ENCODE measurements at places on chromosomes 6 and 20. TPM values are rescaled to one million over a fixed set of nuclear protein-coding genes. Genes with fewer than 3 reads are reported as not detected.

Gene VSX1
- total RNA-seq = not detected

Gene SPTLC3
- total RNA-seq = 1.4 TPM

Gene ZSCAN23
- total RNA-seq = 5.3 TPM

Gene ZSCAN26
- total RNA-seq = 42.1 TPM

Gene SDCBP2
- total RNA-seq = 0.54 TPM

Gene EIF6
- total RNA-seq = 215 TPM

Gene STAU1
- total RNA-seq = 43.9 TPM

Gene PTK7
- 44.4 TPM for total RNA-seq
